ENCODE measurements at places on chromosomes 1 and 21.

GRCh38 chr1:180609643-180610555 lies 21.9 kb upstream of the XPR1 start:
- DNase-seq, result no peak

DNA sequence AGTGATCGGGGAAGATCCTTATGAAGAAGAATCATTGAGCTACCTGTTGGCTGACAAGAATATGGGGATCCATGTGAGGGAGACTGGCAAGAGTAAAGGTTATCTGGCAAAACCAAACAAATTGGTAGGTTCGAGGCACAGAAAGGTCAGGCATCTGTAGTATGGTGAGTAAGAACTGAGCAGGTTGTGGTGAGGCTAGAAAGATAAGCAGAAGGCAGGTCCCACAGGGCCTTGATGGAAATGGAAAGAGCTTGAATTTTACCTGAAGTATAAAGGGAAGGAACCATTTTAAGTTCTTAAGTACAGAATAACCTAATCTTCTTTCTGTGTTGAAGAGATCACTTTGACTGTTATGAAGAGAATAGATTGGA lies 11.1 kb downstream of the PTPRC start:
- no peak for DNase-seq

GRCh38 chr1:44939061-44939460 lies 47.3 kb downstream of the EIF2B3 start:
- no peak for DNase-seq

GRCh38 chr1:25971066-25971810 lies 26.6 kb downstream of the PAFAH2 start:
- DNase-seq, result no peak

- no peak for DNase-seq
Observed at GRCh38 chr1:79304131-79304530, 297.6 kb upstream of the ADGRL4 start.

GRCh38 chr1:107479865-107480350 lies 339.1 kb downstream of the NTNG1 start:
- DNase-seq, result no peak

GRCh38 chr1:231413749-231414082 lies 8.4 kb downstream of the EGLN1 start:
- no peak for DNase-seq

GRCh38 chr1:181179987-181180365 lies 91.5 kb downstream of the IER5 start:
- no peak for DNase-seq

Data from activated CD4-positive, alpha-beta T cell treated with anti-CD3 and anti-CD28 coated beads for 1 hour (primary cell).